ENCODE measurements at places on chromosomes 6 and 20.

- no peak for DNase-seq
Observed at GRCh38 chr20:15406072-15406471, 1068.7 kb upstream of the FLRT3 start.

DNA sequence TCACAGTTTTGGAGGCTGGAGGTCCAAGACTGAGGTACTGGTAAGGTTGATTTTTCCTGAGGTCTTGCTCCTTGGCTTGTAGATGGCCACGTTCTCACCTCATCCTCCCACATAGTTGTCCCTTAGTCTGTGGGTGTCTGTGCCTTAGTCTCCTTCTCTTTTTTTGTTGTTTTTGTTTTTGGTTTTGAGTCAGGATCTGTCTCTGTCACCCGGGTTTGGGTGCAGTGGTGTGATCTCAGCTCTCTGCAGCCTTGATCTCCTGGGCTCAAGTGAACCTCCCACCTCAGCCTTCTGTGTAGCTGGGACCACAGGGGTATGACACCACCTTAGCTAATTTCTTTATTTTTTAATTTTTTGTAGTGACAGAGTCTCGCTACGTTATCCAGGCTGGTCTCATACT, 245.2 kb downstream of the PHACTR1 start:
- no peak for DNase-seq

DNA sequence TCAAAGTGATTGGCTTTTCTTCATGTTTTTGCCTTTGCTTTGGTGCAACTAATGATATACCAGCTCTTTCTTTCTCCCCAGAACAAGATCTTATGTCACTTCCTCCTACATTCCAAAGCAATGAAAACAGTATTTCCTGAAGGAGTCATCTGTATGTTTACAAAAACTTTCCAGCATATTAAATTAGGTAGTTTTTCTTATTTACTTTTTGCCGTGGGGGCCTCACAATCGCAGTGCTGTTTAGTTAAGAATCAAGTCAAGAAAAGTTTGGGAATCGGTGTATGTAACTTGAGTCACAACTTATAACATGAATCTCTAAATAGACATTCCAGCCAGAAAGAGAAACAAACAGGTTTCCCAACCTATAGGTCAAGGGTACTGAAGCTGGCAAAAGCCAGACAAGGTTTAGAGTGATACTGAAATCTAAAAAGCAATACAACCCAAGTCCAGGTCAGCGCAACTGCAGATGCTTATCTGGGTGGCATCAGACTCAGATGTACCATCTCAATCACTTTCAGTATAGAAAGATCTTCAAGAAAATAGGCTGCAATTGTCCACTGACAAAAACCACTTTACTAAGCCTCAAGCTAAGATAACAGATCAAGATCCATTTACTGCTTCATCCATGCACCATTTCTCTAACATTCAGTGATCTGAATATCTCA, 63.6 kb downstream of the IPCEF1 start:
- DNase-seq: no peak

DNA sequence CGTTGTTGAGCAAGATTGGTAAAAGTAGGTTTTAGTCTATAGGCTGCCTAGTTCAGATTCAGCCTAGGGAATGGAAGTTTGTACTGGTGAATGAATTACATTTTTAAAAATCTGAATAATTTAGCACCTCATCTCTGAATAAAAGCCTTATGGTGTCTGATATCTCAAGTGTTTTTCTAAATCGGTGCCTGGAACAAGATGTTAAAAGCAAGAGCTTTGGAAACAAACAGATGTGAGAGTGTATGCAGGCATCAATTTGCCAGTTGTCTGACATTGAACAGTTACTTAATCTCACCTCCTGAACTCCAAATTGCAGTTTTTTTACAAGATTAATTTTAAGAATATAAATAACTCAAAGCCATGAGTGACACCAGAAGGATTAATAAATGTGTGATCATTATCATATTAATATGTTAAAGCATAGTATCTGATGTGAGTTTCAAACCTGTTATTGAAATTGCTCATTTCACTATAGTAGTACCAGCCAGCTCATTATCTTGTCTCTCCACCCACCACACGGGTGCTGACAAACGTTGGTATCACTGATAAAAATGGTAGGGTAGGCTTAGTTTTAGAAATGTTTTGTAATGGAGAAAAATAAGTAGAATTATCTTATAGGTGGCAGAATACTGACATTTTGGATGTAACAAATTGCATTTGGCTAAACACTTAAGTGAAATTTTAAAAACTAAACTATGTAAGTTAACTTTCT, 157.3 kb downstream of the FAM83B start:
- no peak for DNase-seq

GRCh38 chr6:116766506-116767176, 1.1 kb upstream of the FAM162B start:
- no peak for DNase-seq

DNA sequence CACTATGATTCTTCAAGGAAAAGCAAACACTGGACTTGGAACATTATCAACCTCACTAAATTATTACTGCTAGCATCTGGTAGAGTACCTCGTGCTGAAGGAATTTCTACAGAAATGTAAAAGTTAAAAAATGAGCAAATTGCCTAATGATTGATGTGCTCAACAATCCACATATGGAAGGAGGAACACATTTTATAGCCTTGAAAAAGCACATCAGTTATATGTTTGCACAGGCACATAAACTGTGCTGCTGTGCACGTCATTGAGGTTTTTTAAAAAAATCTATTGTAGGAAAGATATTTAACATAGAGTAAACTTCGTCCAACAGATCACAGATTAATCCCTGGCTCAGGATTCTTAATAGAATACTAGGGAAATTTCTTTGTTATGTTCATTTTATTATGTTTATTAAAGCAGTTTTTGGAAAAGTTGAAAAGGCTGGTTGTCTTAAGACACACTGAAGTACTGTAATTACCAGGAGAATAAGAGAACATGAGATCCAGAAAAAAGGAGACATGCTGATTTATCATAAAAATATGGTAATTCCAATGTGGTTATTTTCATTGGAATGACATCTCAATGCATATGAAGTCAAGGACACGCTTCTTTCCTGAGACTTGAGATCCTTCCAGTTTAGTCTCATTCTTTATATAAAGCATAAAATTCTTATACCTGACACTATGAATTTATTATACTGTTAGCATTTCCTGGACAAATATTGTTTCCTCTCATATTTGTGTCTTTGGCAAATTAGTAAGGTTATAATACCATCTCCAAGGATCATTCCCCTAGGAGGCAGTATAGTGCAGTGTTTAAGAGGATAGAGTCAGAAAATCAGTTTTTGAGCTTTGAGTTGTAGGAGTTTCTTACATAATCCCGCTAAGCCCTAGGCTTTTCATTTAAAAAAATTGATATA, 511.1 kb downstream of the TENT5A start:
- DNase-seq: no peak

DNA sequence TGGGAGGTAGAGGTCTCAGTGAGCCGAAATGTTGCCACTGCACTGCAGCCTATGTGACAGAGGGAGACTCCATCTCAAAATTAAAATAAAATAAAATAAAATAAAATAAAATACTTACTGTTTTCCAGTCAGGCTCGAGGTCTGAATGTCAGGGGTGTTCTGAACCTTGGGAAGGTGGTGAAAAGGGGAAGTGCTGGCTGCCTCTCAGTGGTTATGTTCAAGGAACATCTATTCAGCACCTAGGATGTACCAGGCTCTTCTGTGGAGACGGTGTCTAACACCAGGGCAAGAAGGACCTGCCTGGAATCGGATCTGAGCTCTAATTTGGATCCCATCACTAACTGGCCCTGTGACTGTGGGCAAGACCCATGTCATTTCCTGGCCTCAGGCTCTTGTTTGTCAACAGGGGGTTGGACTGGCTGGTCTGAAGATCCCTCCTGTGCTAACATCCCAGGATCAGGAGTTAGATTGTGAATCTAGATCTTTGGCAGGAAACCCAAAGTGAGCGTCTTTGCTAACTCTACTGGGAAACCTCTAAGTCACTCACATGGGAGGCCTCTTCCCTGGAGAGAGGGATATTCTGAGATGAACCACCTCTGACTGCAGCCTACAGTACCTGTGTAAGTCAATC, 63.4 kb upstream of the SIRPG start:
- no peak for DNase-seq

GRCh38 chr6:139882234-139882633, 507.8 kb upstream of the CITED2 start:
- DNase-seq: no peak

DNA sequence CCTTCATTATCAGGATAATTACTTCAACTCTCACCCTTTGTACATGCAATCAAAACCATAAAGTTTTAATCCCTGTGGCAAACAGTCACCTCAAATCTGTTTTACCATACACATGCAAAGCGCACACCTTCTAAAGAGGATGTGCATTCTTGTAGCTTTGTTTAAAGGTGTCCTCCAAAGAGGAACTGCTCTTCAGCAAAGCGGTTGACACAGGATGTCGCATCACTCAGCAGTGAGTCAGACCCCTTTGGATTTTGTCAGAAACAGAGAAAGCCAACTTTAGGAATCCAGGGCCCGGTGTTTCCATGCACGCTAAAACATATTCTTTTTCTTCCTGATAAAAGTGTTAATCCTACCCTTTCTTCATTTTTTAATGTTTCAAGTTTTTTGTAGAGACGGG, 268.3 kb upstream of the ARID1B start:
- no peak for DNase-seq

DNA sequence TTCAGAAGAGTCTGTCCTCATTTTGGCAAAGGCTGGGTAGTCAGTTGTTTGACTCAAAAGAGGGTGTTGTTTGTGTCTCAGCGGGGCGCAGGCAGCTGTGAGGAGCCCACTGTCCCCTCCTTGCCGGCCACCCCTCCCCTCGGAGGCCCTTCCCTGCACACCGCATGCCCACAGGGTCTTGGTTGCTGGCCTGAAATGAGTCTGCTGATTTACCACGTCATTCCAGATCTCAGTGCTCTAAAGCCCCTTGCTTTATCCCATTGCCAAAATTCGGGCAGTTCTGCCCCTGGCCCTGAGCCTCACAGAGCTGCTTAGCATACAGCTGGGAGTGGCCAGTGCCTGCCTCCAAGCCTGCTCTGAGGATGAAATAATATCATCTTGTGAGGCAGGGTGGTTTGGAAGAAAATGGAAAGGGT, 220.7 kb downstream of the UST start:
- DNase-seq: no peak

DNA sequence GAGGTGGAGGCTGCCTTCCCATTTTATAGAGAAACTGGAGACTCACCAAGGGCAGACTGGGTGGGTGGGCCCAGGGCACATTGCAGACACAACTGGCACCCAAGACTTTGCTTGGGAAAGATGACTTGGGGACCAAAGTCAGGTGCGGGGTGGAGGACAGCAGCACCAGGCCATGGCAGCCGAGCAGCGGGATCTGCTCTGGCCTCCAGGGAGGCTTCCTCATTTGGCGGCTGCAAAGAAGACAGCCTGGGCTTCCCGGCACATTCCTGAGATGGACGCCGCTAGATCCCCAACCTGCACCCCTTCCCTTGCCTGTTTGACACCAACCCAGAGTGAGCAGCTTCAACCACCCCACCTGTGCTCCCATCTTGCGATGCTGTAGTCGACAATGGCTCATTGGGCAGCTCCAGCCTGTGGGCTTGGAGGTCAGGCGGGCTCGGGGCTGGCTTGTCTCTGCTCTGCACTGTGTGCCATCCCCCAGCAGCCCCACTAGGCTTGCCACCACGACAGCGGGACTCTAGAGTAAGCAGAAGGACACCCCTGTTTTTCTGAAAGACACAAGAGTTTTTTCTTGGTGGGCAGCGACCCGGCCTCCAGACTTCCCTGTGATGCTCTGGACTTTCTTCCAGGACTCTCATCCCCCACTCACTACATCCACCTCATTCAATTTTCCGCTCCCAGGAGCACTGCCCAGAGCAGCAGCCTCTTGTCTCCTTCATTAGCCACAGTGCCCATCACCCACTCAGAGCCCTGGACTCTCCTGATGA, 184.9 kb upstream of the CST7 start:
- DNase-seq: no peak

- peak; percentile 16 for DNase-seq
Observed at GRCh38 chr20:25083773-25084625, 2.1 kb upstream of the VSX1 start.

DNA sequence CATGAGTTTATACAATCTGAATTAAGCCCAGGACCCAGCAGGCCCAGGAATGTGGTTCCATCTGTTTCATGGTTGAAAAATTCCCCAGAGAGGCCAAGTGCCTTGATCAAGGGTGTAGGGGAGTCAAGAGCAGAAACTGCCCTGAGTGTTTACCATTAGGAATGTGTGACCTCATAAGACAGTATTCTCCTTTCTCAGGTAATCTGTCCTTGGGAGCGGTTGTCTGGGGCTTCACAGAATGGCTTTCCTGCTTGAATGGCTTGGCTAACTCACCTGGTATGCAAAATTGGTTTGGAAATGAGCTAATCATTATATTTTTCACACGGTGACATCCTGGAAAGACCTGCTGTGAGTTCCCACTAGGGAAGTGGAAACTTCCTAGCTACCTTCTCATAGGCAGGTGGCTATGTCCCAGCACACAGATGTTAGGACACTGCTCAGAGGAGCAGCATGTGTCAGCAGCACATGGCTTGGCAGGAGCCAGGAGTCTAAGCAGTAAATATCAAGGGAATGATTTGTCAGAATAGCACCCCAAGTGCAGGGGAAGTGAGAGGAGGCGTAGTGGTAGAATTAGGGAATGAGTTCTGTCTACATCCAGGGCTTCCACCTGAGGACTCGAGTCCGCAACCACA, 17.7 kb downstream of the CLIC5 start:
- DNase-seq: no peak

GRCh38 chr6:81814370-81815076, 62.0 kb upstream of the TENT5A start:
- no peak for DNase-seq

DNA sequence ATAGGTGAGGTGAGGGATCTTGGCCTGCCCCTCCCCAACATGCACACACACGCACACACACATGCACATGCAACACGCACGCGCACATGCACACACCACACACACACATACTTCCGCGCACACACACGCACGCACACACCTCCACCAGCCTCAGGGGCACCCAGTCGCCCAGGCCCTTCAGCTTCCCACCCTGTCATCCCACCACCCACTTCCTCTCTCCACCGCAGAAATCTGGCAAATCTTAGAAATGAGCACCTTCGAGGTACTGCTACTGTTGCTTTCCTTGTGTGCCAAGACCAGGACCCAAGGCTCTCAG, 1.2 kb downstream of the SPDEF start:
- no peak for DNase-seq

DNA sequence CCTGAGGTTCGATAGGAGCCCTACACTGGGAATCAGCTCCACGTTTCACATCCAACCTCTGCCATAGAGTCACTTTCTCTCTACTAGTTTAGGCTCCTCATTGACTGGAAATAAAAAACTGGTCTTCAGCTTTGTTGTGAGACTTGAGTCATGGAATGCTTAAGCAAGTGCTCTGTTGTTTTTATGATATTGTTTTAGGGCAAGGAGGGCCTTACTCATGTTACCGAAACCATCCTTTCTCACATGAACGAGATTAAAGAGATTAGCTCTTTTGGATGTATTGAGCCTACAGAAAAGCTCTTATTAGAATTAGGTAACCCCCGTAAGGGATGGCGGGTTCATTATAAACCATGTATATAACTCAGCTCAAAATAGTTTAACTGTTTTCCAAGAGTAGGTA, 6.9 kb upstream of the MOCS1 start:
- DNase-seq: no peak

DNA sequence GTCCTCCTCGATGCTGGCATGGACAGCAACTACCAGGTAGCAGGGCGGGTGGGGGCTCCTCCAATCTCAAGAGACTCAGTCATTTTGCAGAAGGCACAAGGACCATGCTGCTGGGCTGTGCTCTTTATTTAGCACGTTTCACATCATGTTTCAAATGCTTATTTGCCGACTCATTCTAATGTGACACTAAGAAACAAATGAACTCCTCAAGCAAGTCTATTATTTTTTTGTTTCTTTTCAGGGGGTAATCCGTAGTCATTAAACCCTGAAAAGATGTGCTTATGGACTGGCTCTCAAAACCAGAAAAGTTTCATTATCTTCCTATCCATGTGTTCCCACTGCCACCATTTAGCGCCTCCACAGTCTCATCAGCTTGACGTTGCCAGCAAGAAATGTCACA, 92.9 kb downstream of the ANKS1A start:
- DNase-seq: no peak
